ENCODE measurements at places on chromosomes 5 and 9.

DNA sequence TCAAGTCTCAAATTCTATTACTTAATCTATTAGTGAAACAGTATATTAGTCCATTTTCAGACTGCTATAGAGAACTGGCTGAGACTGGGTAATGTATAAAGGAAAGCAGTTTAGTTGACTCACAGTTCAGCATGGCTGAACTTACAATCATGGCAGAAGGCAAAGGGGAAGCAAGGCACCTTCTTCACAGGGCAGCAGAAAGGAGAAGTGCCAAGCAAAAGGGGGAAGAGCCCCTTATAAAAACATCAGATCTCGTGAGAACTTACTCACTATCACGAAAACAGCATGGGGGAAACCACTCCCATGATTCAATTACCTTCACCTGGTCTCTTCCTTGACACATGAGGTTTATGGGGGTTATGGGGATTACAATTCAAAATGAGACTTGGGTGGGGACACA is 67.9 kb upstream of the CHSY3 start:
- DNase-seq, result no peak

- DNase-seq, result no peak
These were observed 19.5 kb downstream of the GFPT2 start for GRCh38 chr5:180333661-180334060.

- DNase-seq, result no peak
These were observed 58.1 kb downstream of the PPIP5K2 start for GRCh38 chr5:103178167-103178566.

- no peak for DNase-seq
These were observed 378.5 kb upstream of the IRX1 start for GRCh38 chr5:3217114-3217513.

DNA sequence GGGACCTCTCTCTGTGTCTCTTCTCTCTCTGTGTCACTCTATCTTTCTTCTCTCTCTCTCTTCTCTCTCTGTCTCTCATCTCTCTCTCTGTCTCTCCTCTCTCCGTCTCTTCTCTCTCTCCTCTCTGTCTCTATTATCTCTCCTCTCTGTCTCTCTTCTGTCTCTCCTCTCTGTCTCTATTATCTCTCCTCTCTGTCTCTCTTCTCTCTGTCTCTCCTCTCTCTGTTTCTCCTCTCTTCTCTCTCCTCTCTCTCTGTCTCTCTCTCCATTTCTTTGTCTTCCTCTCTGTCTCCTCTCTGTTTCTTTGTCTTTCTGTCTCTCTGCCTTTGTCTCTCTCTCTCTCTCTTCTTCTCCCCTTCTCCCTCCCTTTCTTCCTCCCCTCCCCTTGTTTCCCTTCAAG is 3.2 kb upstream of the OLFM1 start:
- no peak for DNase-seq

DNA sequence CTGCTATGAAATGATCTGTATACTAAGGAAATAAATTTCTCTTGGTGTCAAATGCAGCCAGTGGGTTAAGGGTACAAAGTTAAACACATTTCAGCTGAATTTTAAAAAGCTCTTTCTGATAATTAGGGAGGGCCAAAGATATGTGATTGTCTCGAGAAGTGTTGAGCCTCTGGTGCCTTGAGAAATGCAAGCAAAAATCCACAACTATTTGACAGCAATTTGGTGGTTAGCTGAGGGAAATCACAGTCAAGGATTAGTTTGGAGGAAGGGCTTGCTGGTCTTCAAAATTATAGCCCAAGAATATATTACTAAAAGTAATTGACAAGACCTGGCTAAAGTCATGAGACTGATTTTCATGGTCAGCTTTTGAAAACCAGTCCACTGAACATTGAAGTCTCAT is 255.7 kb upstream of the PPP1R2B start:
- DNase-seq, result no peak

- no peak for DNase-seq
These were observed 79.3 kb upstream of the MAP3K1 start for GRCh38 chr5:56735849-56736641.

- no peak for DNase-seq
These were observed 106.3 kb downstream of the ROR2 start for GRCh38 chr9:91843623-91844148.

- DNase-seq, result no peak
These were observed 128.3 kb upstream of the CCNH start for GRCh38 chr5:87541033-87541432.
